ENCODE measurements at places on chromosomes 16 and 17.

GRCh38 chr16:47469227-47469626, 8.1 kb downstream of the PHKB start:
- no peak for DNase-seq

DNA sequence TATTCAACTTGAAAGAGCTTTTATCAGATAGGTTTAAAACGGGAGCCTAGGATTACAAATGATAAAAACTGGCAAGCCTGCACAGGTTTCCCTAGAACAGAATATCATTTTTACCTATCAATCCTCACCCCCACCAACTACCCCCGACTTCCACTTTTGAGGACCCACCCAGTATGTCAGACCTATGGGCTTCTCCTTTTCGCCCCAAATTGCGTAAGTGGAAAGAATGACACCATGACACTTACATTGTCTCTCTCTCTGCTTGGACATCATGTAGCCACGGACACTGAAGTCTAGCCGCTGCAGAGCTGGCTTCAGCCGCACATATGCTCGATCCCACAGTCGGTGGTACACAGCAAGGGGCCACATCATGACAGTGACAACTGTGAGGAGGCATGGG, 7.4 kb upstream of the PSMC3IP start:
- DNase-seq = no peak

DNA sequence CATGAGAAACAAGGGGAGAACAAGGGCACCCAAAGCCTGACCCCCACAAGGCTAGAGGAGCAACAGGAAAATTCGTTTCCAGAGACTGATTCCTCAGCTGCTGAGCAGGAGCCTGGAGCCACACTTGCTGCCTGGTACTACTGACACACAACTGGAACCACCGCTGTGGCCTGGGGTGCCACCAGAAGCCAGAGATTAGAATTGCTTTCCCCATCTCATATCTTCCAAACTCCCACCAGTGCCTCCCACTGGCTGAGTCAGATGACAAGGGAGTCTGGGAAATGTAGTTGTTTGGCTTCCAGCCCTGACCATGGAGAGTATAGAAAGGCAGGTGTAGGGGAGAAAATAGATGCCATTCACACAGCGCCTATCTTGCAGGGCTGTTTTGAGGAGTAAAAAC, 4.1 kb upstream of the TMEM11 start:
- DNase-seq = no peak

GRCh38 chr16:27642756-27643155, 92.8 kb downstream of the KATNIP start:
- no peak for DNase-seq

DNA sequence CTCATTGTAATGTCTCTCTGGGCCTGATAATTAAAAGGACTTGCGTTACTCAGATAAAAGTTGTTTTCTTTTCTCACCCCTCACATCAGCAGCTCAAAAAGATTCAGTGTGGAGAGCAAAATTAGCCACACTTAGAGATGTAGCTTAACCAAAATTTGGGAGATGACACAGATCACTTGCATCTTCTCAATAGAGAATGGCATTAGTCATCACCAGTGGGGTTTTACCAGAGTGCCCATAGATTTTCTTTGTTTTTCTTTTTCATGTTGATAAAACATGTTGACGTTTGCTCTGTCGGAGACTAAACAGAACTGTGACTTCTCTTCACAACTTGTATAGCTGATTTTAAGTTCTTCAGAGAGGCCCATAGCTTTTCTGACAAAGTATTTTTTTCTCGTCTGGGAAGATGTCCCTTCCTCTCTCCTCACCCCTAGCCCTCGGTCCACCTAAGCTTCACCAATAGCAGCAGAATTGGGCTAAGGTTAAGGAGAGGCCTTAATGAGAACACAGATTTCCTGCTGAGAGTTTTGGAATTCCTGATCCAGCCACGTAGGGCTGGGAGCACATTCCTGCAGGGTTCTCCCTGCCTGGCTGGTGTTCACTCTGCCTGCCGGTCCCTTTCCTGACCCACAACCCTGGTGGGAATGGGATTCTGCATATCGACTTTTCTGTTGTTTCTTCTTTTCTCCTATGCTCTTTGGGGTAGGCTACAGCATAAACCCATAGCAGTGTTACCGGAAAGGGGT, 92.6 kb downstream of the CACNG3 start:
- no peak for DNase-seq

DNA sequence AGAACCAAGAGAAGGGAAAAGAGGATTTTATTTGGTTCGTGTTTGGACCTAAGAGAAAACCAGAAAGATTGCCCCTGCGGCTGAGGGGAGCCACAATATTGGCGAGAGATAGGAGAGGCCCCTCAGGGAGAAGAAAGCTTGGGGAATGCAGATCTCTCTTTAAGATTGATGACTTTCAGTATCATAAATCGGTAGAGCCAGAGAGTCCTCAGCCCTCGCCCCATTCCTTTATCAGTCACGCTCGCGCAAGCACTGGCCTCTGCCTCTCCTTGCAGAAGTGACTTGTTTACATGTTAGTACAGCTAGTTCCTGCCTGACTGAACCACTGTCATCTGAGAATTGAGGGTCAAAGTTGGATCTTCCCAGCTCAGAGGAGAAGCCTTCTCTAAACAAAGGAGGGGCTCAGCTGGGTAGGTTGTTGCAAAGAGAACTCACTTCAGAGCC, 21.5 kb upstream of the KRT19 start:
- DNase-seq = no peak

Data from T-helper 1 cell (primary cell).